Fibroblast of skin of back (primary cell): ENCODE measurements at places on chromosomes 5 and 9.

DNA sequence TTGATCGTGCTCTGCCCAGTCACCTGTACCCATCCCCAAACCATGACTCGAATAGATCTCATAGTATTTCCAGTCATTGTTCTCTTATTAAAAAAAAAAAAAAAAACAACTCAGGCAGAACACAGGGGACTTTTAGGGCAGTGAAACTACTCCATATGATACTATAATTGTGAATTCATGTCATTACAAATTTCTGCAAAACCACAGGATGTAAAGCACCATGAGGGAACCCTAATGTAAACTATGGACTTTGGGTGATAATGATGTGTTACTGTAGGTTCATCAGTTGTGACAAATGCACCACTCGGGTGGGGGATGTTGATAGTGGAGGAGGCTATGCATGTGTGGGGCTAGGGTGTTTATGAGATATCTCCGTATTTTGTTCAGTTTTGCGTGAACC lies 133.8 kb downstream of the RAB3C start:
- no peak for DNase-seq

- DNase-seq, result no peak
Observed at GRCh38 chr5:120043431-120043830, 414.1 kb downstream of the FAM170A start.

DNA sequence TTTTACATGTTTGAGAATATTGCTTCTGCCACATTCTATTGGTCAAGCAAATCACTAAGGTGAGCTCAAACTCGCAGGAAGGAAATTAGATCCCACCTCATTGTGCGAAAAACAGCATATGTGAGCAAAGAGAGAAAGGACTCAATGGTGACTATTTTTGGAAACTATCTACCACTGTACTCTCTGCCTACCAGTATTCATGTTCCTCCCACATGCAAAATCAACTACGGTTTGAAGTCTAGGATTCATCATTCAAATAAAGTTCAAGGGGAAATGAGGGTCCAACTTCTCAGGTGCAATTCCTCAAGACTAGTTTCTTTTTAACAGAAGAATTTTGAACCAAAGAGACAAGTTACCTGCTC lies 60.6 kb downstream of the FAM174A start:
- no peak for DNase-seq

GRCh38 chr9:82034956-82035731 lies 46.6 kb downstream of the SPATA31D1 start:
- no peak for DNase-seq

GRCh38 chr5:179763215-179763945 lies 30.4 kb upstream of the LTC4S start:
- peak; percentile 88 for DNase-seq

- DNase-seq, result peak; percentile 91
Observed at GRCh38 chr5:5342784-5343183, 79.7 kb upstream of the ICE1 start.

GRCh38 chr5:111755345-111755941 lies 1.6 kb downstream of the NREP start:
- no peak for DNase-seq

DNA sequence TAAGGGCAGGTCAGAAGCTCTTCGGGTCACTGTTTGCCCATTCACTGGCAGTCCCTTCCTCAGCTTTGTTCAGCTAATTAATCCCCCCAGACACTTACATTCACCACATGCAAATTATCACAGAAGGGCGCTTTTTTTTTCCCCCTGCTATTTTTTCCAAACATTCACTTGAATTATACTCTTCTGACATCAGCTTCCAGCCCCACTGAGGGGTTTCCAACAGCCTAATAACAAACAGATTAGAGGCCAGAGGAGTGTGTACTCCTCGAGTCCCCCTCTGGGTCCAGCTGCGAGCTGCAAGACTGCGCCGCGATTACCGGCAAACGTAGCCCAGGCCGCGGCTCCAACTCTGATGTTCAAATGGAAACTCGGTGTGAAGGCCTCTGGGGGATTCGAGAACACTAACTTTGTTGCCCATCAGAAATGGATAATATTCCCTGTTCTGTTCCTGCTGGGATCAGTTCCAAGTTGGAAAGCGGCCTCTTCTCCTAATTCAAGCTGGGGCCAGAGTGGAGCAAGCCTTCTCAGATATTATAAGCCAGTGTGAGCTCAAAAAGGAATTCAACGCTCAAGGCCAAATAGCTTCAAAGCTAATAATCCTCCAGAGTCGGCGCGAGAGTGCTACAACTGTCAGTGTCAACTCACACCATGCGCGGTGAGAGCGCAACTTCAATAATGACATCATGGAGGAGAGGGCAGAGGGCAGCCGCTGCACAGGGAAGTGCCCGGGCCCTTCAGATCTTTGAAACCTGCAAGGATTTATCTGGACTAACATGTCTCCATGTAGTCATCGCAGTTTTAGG lies 560.8 kb downstream of the BNC2 start:
- peak; percentile 48 for DNase-seq

GRCh38 chr9:77833561-77834429 lies 185.7 kb upstream of the GNA14 start:
- DNase-seq, result peak; percentile 59

- DNase-seq, result peak; percentile 60
Observed at GRCh38 chr5:115415143-115415491, 118.7 kb upstream of the CCDC112 start.

DNA sequence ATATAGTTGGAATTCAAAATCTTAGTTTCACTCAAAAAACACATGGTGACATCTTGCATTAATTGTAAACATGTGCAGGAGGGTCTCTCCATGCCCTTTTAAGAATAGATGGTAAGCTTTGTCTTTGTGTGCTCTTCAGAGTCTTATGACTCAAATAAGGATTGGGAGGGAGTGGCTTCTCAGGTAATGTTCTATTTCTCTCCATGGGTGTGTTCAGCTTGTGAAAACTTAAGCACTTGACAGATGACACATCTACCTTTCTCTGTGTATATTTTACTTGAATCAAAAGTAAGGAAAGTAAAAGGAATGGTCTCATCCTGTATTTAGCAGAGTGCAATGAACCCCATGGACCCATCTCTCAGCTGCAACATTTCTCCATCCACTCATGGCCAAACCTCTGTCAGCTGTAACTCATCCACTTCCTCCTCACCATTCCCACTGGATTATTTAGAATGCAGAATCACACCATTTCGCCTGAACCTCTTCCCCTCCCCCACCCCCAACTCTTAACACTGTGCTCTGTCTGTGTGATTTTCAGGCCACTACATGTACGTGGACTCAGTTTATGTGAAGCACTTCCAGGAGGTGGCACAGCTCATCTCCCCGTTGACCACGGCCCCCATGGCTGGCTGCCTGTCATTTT lies 82.1 kb downstream of the MAMDC2 start:
- DNase-seq, result no peak

- no peak for DNase-seq
Observed at GRCh38 chr9:13991395-13991794, 322.5 kb downstream of the NFIB start.

GRCh38 chr5:119789406-119790117 lies 160.2 kb downstream of the FAM170A start:
- DNase-seq, result no peak

DNA sequence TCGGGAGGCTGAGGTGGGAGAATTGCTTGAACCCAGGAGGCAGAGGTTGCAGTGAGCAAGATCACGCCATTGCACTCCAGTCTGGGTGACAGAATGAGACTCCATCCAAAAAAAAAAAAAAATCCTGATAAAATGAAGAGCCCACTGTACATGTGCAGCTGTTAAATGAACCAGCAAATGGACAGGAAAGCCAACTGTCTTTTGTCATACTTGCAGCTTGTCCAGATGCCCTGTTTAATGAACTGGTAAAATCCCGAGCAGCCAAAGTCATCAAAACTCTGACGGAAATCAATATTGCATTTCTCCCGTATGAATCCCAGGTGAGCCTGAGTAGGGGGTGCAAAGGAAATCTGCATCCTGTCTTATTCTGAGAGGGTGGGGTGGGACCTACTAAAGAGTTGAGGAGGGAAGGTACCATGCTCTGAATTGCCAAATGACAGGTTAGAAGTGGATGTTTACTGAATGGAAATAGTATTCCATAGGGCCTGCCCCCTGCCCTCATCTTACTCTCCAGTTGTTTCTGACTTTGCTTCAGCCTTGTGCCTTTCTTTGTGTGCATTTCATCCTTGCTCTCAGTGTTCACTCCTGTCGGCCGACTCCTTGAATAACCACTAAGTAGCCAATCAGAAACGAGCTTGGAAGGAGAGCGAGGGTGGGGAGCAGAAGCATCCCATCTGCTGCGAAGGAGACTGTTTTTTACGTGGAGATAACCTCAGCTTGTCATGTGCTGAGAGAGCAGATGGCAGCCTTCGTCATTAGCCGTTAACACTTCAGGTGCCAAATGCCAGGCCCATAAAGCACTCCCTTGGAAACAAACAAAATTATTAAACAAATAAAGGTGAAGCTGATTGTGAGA lies 45.7 kb upstream of the CFAP157 start:
- no peak for DNase-seq

- no peak for DNase-seq
Observed at GRCh38 chr9:113949571-113950078, 73.5 kb downstream of the ZNF618 start.

DNA sequence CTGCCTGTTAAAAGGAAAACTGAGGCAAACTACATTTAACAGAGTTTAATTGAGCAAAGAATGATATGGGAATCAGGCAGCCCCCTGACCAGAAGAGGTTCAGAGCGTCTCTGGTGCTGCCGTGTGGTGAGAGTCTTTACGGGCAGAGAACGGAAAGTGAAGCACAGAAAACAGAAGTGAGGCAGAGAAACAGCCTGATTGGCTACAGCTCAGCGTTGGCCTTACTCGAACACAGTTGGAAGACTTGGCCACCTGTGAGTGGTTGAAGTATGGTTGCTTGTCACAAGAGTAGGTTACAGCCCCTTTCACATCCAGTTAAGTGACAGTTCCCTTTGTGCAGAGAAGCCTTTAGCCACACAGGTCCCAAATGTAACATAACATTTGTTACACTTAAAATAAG lies 16.9 kb upstream of the FBP1 start:
- DNase-seq, result no peak

DNA sequence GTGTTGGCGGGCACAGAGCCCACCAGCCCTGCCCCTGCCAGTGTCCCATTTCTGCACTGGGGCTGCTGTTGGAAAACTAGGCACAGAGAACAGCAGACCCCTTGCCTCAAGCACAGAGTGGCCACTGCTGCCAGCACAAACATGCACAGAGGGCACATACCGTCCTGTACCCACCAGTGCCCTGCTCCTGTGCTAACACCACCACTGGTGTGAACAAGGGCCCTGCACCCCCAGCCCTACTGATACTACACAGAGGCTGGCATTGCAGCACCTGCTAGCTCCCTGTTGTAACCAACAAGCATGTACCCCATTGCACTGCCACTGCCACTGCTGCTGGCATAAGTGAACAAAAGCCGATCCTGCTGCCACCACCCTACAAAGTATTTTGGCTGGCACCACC lies 348.0 kb upstream of the MPDZ start:
- DNase-seq, result no peak

DNA sequence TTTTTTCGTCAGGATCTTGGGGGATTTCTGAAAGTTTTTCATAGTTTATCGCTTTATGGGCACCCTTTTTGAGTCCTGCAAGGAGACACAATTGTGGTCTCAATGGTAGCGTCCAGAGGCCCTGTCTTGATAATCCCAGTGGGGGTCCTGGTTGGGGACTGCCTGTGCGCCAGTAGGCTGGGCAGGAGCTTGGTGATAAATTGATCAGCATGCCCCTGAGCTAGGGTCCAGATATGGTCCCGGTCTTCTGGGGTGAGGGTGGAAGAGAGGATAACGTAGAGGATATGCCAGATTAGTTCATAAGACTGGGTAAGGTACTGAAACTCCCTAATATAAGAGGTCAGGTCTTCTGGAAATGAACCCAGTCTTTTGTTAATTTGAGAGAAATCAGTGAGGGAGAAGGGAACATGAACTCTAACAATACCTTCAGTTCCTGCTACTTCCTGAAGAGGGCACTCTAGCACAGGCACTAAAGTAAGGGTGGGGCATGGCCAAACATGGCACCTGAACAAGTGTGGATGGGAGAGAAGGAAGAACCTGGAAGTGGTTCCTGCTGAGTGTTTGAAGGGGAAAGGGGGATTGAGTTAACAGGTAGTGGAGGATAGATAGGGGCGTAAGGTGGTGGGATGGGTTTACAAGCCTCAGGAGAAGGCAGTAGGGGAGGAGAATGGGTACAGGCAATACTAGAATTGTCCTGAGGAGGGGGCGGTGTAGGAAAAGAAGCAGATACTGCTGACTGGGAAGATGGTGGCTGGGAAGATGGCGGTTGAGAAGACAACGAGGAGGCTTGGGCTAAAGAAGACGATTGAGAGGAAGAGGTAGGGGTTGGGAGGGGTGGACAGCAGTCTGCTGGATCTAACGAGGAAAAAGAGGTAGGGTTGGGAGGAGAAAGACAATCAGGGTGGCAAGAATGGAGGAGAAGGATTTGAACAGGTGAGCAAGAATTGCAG lies 33.8 kb upstream of the ANXA2R start:
- peak; percentile 40 for DNase-seq
